Cardiac ventricle fibroblast (primary cell): ENCODE measurements at places on chromosomes 4 and X. TPM values are rescaled to one million over a fixed set of nuclear protein-coding genes. Genes with fewer than 3 reads are reported as not detected.

LDB2 gene
- total RNA-seq, result 10.0 and 17.2 TPM in 2 replicates

HSFX1 gene
- total RNA-seq, result 0.24 and 0.56 TPM in 2 replicates

MGARP gene
- 7.2 and 7.6 TPM in 2 replicates for total RNA-seq

ASB5 gene
- total RNA-seq, result not detected in 2 replicates

CFAP99 gene
- total RNA-seq, result not detected in 2 replicates
